ENCODE measurements at places on chromosomes 11 and 22.

DNA sequence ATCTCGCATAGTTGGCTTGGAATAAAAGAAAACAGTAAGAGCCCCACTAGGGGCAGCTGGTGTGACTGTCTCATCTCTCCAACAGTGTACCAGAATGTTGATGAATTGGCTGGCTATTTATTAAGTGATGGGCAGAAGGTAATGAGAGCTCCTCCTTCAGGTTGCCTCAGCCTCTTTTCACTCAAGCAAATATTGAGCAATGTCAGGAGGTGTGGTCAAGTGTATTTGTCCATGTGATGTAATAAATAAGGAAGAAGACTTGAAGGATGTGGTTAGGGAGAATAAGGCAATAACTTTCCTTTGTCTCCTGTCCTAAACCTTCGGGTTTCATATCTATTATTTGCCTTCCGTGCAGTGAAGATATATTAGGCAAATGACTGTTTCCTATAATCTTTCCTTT lies at the start of gene TCN1:
TCN1 (minus strand) TSS at position 91 of the 400 bp plus-strand sequence; CDS start at position 74, 17 bp downstream.
- no peak for DNase-seq

- DNase-seq, result no peak
Observed at GRCh38 chr11:111097191-111097590, 148.3 kb upstream of the POU2AF2 start.

- no peak for DNase-seq
Observed at GRCh38 chr11:65791719-65792213, 4.9 kb downstream of the OVOL1 start.

DNA sequence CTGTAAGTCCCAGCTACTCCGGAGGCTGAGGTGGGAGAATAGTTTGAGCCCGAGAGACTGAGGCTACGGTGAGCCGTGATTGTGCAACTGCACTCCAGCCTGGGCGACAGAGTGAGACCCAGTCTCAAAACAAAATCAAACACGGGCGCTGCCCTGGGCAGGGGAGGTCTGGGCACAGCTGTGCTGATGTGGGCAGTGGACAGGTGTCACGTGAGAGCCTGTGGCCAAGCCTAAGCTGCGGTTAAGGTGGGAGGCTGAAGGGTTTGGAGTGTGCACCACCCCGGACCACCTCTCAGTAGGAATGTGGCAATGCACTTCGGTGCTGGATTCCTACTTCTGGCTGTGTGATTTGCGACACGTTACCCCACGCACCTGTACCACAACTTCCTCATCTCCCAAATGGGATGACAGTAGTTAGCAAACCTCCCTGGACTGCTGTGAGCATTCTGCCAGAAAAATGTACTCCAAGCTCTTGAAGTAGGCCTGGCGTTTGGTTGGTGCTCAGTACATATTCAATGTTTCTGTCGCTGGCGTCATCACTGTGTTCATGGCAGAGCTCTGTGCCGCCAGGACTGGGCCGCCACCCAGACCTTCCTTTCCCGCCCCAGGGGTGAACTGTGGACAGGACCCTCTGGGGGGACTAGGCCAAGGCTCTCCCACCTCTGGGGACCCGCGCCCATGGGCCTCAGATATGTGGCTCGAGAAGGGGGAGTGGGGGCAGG lies 807 bp upstream of the ZNF74 start:
- no peak for DNase-seq

DNA sequence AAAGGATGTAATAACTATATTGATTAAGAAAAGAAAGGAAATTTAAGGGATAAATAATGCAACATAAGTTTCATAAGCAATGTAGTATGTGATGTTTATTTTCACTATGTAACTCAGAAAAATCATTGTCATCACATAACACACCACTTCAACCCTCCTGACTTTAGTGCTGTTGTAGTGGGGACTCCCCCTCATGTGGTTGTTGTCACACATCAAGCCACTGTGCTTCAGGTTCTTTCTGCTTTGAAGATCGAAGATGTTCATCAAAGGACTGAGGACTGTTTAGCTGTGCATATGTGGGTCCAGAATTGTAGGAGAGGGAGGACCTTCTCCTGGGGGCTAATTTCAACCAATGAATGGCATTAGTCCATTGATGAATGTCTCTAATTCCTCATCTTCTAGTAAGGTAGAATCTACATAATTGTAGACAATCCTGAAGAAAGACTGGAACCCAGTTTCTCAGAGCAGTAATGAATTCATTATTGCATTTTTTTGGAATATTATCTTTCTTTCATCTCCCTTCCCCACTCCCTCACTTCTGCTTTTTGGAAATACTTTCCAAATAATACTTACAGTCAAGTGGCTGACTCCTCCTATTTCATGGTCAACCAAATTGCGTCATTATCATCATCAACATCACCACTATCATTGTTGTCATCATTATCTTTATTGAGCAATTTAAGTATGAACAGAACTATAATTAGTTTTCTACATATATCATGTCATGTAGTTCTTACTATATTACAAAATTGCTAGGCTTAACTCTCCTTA lies 9.8 kb upstream of the CARD16 start:
- DNase-seq, result no peak

DNA sequence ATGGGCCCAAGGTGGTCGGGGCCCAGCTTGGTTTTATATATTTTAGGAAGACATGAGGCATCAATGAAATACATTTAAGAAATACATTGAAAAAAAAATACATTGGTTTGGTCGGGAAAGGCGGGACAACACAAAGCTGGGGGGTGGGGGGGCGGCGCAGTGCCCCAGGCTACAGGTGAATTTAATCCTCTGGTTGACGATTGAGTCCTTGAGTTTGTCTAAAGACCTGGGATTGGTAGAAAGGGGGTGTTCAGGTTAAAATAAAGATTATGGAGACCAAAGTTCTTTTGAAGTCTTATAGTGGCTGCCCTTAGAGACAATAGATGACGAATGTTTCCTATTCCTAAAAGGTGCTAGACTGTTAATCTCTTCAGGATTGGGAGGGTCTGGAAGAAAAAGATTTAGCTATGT lies 3.1 kb downstream of the IFITM1 start:
- DNase-seq, result peak; percentile 59

DNA sequence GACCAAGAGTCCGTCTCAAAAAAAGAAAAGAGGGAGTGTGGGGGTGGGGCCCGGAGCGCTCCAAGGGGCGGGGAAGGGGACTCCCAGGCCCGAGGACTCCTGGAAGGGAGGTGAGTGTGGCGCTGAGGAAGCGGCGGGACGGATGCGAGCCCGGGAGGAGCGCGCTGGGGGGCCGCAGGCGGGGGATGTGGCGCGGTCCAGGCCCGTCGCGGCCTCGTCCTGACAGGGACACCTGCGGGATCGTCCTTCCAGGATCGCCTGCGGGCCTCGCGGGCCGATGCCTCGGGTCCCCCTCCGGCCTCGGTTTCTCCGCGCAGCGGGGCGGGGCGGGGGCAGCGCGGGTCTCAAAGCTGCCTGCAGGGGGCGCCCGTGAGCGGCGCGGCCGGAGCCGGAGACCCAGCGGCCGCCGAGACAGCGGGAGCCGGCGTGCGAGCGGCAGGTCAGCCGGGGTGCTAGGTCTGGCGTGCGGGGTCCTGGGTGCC lies 3.8 kb upstream of the ADORA2A start:
- DNase-seq, result peak; percentile 77

GRCh38 chr22:43388420-43388851 lies 23.4 kb upstream of the MPPED1 start:
- peak; percentile 46 for DNase-seq

GRCh38 chr11:115334932-115335788 lies 169.1 kb downstream of the CADM1 start:
- DNase-seq, result no peak

DNA sequence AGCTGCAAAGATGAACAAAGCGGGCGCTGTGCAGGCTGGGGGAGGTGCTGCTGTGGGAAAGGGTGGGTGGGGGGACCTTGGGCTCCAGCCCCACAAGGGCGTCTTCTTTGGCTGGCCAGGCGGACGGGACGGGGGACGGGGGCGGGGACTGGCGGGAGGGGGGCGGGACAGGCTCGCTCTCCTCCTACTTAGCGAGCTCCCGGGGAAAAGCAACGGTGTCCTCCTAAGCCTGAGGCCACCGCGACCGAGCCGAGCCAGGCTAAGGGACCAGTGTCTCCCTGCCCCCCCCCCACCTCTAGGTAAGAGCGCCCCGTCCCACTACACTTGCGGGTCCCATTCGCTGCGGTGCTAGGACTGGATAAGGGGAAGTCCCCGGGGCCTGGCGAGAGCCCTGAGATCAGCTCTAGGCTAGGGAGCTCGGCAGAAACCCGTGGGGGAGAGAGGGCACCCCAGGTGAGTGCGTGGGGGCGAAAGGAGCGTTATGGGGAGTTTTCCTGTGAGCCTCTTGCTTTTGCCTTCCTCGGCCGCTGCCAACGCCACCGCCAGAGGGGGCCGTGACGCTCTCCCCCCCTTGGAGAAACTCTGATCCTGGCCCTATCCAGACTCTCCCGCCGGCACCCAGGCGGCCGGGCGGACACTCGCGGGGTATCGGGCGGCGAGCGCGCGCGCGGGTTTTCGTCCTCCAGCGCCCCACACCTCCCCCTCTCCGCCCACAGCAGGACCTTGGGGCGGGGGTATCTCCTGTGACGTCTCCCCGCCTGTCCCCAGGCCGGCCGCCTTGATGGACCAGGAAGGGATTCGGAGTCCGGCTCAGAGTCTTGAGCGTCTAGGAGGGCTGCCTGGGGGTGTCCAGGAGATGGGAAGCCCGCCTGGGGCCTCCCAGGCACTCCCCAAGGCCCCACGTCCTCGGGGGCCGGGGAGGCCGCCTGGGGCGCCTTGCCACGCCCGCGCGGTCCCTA lies at the start of gene PHLDB1:
PHLDB1 (plus strand) TSS at position 215 of the 959 bp plus-strand sequence. CDS start 6,222 bp downstream, outside the sequence.
- DNase-seq, result peak; percentile 74

- DNase-seq, result no peak
Observed at GRCh38 chr11:285021-285893, 3.7 kb upstream of the PGGHG start.

DNA sequence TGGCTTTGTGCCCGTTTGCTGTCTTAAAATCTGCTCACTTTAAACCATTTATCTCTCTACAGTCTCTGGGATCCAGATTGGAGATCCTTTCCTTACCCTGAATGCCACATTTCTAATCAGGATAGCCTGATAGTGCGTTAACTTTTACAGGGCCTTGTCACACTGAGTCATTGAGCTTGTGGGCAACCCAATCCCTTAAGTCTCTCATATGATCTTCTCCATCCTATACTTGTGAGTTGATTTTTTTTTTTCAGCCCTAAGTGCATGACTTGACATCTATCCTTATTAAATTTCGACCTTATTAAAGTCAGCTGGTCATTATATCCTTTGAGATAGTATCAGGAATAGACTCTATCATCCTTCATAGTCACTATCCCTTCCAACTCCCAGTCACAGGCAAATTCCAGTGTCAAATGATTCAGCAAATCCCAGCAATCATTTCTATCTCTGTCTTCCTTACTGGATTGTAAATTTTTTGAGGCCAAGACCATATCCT lies 57.7 kb downstream of the TEAD1 start:
- no peak for DNase-seq

DNA sequence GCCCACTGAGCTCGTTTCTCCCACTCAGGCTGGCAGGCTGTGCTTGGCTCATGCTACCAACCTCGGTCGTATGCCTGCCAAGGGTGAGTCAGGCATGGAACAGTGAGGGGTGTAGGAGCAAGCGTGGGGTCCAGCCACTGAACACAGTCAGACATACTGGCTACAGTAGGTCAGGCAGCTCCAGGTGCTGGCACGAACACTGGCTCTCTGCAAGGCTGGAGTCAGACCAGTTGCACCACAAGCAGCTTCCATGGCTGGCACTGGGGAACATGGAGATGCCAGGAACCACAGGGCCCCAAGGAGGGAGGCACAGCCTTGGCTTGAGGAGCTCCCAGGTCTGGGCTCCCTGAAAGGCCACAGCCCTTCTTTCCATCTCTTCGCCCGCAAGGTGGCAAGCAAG lies 410.7 kb upstream of the KIRREL3 start:
- DNase-seq, result no peak

DNA sequence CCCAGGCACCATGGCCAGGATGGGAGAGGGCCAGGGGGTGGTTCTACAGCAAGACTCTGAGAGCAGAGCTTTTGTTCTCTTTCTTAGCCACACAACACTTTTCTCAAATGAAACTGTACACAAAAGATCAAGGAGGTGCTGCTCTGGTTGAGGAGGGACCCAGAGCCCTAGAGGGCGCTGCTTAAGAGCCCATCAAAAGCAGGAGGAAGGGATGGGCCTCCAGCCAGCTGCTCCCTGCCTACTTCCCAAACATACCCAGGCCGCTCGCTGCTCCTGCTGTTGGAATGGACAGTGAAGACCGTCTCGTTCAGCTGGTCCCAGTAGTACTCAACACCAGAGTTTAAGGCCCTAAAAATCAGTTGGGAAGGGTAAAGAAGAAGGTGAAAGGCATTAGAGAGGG lies 18.4 kb upstream of the CHRM4 start:
- DNase-seq, result no peak

GRCh38 chr22:31897842-31898805 lies 46.2 kb upstream of the YWHAH start:
- no peak for DNase-seq

DNA sequence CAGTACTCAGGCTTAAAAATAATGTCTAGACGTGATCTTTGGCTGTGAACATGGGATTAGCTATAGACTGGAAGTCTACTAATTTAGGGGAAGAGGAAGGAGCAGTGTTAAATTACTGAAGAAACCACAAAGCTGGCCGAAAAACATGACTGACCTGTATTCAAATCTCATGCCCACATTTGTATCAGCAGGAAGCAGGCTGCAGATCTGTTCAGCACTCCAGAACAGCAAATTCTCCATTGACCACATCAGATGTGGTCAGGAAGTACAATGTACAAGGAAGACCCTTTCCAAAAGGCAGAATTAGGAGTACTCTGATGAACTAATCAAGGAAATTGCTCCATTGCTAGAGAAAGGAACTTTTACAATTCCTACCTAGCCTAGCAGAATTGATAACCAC lies 31.7 kb downstream of the DCDC1 start:
- no peak for DNase-seq
